T-helper 9 cell (primary cell): ENCODE measurements at places on chromosomes 4 and X.

DNA sequence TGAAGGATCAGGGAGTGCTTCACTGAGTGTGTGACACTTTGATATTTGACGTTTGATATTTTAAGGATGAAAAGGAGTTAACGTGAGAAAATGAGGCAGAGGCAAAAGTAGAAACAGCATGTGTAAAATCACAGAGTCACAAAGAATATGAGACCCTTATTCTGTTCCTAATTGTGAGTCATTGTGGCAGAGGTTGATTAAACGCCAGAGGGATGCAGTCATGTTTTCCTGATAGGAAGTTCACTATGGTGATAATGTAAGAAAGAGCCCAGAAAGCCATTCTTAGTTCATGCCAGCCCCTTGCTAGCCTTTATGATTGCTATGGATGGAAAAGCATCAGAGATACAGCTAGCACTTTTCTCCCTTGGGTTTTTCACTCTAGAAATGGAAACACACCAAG lies 33.5 kb upstream of the IGSF1 start:
- DNase-seq, result no peak

- no peak for DNase-seq
Observed at GRCh38 chr4:20857081-20857480, 156.8 kb downstream of the PACRGL start.

DNA sequence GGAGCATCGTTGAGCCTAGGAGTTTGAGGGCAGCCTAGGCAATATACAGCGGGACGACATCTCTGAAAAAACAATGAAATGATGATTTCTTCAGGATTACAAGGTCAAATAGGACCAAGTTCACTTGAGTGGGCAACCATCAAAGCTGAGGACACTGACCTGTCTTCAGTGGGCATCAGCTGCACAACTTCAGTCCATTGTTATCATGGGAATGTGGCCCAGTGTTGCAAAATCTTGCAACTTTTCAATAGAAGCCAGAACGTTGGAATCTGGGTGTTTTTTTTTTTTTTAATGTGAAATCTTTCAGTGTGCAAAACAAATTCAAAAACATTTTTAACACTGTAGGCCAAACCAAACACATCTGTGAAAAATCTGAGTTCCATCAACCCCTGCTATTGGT lies 155.4 kb upstream of the PLAC1 start:
- no peak for DNase-seq

DNA sequence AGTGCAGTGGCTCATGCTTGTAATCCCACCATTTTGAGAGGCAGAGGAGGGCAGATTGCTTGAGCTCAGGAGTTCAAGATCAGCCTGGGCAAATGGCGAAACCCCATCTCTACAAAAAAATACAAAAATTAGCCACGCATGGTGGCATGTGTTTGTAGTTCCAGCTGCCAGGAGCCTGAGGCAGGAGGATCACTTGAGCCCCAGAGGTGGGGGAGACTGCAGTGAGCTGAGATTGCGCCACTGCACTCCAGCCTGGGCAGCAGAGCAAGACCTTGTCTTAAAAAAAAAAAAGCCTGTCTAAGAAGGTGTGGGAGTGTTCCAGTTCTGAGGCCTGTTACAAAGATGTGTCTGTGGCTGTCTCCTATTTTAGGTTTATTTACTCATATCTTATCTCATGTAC lies 38.0 kb downstream of the PI4K2B start:
- DNase-seq, result no peak

- DNase-seq, result no peak
Observed at GRCh38 chrX:100649550-100650356, 5.8 kb downstream of the SRPX2 start.

DNA sequence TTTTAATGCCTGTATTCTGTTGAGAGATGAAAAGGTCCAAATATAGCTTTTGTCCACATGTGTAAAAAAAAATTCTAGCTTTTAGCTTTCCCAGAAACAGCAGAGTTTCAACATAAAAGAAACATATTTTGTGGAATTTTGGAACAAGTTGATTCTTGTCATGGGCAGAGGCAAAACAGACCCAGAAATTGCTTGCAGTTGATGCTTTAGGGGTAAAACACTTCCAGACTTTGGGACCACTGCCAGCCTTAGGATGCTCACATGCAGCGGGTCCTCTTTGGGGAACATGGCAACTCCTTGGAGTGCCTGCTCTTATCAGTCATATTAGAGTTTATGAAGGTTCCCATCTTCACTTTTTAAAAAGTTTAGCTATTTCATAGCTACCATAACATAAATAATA lies 30.4 kb downstream of the DCLK2 start:
- no peak for DNase-seq

GRCh38 chrX:100395781-100396180 lies 14.3 kb downstream of the PCDH19 start:
- DNase-seq, result no peak
